ENCODE measurements at places on chromosomes 5 and 9.
A peak's percentile ranks its signal among the peaks of the same experiment; 100 is the strongest.

DNA sequence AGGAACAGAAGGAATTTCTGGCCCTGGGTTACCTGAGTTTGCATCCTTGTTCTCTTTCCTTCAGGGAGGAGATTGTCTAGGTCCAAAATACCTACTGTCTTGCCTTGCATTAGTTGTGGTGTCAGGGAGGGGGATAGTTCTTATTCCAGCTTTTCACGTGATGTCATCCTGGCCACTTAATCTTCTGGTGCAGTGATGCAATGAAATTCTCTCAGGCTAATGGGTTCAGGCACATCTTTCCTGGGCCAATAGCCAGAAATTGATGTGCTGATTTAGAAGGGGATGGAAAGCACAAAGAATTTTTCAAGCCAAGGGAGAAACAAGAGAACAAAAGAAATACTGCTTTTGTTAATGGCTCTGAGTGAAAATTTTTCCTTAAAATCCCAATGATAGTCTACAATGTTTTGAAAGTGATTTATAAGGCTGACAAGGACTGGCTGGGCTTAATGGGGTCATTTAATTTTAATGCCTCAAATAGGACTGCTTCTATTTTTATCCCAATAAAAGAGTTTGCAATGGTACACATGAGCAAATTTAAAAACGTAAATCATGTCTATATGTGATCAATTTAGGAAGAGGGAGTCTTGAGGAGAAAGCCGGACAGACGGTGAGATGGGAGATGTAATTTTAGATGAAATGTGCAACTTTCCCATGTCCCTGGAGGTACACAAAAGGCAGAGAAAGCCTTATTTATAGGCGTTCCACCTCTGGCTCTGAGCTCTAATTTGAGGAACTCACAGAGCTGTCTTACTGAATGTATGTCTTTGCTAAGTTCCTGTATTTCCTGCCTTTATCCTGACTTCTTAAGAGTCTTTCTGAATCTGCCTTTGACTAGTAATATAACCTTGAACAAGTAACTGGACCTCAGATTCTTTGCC is 89.3 kb upstream of the SV2C start:
- DNase-seq, result peak; percentile 2

GRCh38 chr9:14836885-14837284 is 73.3 kb downstream of the FREM1 start:
- no peak for DNase-seq

DNA sequence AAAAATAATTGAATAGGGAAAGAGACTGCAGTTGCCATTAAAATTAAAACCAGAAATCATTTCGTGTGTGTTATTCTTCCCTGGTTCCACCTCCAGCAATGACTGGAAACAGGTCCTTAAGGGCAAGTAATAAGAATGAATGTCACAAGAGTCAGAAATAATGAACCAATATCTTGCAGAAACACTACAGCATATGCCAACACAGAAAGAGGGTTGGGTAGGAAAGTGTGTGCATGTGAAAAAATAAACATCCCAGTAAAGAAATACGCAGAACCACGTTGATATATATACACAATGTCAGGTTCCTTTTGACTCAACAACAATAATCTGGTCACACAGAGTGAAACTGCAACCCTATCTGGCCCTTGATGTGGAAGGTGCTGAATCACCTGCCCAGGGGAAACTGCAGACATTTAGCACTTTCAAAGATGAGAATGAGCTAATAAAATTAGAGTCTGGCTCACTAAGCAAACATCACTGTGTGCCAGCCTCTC is 15.0 kb downstream of the HMHB1 start:
- no peak for DNase-seq

DNA sequence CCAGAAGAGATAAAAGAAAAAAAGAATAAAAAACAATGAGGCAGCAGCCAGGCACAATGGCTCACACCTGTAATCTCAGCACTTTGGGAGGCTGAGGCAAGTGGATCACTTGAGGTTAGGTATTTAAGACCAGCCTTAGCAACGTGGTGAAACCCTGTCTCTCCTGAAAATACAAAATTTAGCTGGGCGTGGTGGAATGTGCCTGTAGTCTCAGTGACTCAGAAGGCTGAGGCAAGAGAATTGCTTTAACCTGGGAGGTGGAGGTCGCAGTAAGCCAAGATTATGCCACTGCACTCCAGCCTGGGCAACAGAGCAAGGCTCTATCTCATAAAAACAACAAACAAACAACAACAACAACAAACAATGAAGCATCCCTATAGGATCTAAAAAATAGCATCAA is 121.5 kb downstream of the HMHB1 start:
- DNase-seq, result no peak

DNA sequence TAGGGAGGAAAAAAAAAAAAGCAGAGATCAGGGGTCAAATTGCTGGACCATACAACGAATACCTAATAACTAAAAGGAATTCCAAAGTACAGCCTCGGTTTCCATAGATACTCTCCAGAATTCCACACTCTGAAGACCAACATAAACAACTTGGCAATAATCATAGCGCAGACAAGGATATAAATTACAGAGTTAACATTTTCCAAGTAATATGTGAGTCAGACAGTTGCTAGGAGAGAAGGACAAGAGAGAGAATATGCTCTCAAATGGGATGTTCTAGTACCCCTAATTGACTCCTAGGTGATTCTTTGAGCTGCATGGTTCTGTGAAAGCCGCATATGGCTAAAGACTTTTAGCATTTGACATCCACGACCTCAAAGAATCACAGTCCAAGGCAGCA is 165.2 kb downstream of the FRMD3 start:
- DNase-seq, result no peak

DNA sequence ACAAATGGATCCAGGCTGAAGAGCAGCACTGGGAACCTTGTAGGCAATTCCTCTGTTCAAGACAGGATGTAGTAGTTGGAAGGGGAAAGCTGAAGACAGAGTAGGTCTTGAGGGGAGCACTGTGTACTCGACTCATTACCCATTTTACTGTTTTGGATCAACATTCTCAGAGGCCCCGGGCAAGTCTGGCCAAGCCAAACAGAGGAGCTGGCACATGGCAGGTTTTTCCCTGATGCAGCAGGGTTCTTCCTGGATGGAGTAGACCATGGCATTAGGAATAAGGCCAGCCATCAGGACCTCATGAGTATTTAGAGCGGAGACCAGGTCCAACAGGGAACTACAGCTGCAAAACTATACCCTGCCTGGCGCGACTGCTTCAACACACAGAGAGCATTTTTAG is 4.4 kb downstream of the SVEP1 start:
- DNase-seq, result no peak

DNA sequence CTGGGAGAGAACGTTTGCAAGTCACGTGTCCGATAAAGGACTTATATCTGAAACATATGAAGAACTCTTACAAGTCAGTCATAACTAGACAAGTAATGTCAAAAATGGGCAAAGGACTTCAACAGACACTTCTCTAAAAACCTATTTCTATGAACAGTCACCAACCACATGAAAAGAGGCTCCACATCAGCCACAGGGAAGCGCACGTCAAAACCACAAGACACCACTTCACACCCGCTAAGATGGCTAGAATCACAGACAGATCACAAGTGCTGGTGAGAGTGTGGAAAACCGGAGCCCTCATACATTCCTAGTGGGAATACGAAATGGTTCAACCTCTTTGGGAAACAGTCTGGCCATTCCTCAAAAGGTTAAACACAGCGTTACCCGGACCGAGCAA is 11.5 kb upstream of the CARD9 start:
- DNase-seq, result no peak

GRCh38 chr5:87307796-87308423 is 40.2 kb downstream of the RASA1 start:
- no peak for DNase-seq

DNA sequence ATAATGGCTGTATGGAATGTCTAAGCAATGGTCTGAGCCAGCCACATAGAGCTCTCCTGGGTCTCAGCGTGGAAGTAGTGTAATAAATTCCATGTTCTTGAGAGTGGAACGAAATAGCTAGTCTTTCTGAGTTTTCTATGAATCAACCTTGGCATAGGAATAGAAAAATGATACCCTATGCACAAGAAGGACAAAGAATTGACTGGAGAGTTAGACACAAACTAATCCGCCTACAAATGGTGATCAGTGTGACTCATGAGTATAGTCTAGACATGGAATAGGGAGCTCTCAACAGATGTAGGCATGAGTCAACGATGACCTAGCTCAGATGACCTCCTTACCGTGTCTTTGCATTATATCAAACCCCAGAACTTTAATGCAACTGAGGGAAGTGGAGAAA is 256.8 kb upstream of the GRIN3A start:
- peak; percentile 4 for DNase-seq

GRCh38 chr5:170805666-170806065 is 22.1 kb downstream of the GABRP start:
- no peak for DNase-seq

GRCh38 chr5:75568202-75568601 is 43.1 kb upstream of the ANKDD1B start:
- peak; percentile 39 for DNase-seq

GRCh38 chr5:75601567-75601966 is 9.7 kb upstream of the ANKDD1B start:
- DNase-seq, result no peak

GRCh38 chr5:163312598-163312997 is 124.8 kb upstream of the CCNG1 start:
- DNase-seq, result no peak

DNA sequence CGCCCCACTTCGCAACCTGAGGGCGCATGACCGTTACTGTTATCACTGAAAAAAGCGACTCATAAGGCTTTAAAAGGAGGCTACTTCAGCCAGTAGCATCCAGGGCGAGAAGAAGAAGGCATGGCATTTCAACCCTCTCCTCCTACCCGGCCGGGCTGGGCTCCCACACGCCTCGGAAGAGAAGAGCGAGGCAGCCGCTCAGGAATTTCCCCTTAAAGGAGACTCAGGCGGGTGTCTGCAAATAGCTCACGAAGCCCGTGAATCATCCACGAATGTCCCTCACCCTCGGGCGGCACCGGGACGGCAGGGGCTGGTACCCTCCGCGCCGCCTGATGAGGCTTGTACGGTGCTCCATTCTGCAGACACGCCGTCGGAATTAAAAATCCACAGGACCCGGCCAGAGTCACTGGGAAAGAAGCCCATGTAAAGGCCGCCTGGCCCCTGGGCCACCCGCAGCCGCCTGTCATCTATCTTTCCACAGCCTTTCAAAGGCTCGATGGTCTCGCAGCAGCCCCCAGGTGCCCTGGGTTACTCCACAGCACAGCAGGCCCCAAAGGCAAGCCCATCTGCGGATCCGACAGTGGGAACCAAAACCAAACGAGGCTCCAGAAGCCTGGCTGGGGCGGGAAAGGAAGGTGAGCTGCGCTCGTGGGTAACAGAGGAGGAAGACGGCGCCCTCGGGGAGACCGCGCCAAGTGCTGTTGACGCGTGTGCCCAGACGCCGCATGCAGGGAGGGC is 11.8 kb downstream of the SLC12A7 start:
- no peak for DNase-seq

- no peak for DNase-seq
Measured at GRCh38 chr5:148976569-148977381, 86.1 kb downstream of the SH3TC2 start.

- no peak for DNase-seq
Measured at GRCh38 chr5:107916731-107917725, 246.3 kb upstream of the EFNA5 start.

GRCh38 chr5:83509540-83509939 is 38.0 kb downstream of the VCAN start:
- DNase-seq, result no peak

DNA sequence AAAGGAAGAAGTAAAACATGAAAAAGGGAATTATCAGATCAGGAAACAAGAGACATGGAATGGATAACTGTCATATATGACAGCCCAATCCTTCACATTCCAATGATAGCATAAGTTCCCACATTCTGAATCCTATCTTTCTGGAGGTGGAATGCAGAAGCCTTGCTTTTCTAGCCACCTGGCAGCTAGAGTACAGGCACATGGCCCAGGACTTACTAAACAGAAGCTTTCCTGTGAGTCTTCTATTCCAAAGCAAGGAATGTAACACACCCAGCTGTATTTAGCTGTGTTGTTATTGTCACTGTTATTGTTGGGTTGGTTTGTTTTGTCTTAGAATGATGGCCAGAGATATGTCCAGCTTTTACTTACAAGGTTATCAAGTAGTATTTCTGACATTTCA is 780.5 kb upstream of the ZNF608 start:
- no peak for DNase-seq

DNA sequence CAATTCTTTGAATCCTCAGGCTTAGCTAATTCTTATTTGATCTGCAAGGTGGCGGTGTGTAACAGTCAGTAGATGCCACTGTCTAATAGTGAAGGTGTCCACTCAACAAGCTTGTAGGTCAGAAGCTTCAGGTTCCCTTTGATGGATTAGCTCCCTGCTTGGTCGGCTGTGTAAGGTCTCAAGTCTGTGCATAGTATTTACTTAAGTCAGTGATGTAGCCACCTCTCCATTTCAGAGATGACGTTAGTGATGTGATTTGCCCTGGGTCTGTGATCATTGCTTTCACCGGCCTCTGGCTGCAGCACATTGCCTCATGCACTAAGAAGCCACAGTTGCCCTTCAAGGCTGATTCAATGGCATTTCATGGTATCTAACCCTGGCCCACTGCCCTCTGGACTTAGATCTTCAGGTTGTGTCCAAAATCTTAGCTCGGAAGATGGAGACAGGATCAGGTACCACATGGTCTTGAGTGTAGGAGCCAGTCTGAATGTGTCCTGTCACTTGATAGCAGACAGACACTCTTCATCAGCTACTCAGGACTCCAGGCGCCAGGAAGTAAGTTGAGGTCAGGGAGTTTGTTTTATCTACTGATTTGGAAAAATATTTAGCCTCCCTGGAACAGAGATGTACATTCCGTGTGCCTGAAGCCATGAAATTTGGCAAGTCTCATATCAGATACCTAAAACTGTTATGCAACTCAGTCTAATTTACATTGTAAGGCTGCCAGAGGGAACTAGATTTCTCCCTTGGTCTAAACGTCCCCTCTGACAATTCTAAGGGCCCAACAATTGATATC is 42.9 kb downstream of the SUB1 start:
- DNase-seq, result no peak

DNA sequence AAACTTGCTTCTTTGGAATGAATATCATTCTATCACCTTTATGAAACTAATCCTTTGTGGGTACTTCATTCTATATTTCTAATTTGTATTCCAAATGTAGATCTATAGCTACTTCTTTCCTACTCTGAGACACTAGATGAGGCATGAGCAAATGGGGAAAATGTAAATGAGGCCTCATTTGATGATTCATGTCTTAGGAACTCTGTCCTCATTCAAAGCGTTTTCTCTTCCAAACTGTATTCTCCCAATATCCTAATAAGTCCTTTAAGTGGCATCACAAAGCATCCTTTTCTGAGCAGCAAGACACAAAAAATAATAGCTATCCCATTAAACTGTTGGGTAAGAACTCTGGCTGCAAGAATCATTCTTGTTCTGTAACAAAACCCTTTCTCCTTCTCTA is 56.1 kb downstream of the TTLL11 start:
- DNase-seq, result no peak

DNA sequence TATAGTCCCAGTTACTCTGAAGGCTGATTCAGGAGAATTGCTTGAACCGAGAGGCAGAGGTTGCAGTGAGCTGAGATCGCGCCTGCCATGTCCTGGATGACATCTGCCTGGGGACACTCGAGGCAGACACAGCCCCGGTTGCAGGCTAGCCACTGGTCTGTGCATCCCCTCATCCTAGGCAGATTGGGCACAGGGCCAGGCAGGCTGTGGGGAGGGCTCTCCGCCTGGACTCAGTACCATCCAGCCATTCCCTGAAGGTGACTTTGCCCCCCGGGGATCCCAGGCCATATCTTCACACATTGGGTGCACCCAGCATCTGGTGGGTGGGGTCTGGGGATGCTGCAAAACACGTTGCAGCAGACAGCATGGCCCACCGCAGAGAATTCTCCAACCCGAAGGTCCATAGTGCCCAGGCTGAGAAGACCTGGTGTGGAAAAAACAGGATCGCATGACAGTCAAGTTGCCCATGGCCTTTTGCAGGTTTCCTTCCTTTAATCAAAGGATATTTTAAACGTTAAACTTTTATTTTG is 50.9 kb upstream of the SUSD3 start:
- DNase-seq, result no peak

Measured in suppressor macrophage treated with lipopolysaccharide for 1 hour (primary cell).